Urothelium cell line (cell line): ENCODE measurements at places on chromosomes 2 and 18.

DNA sequence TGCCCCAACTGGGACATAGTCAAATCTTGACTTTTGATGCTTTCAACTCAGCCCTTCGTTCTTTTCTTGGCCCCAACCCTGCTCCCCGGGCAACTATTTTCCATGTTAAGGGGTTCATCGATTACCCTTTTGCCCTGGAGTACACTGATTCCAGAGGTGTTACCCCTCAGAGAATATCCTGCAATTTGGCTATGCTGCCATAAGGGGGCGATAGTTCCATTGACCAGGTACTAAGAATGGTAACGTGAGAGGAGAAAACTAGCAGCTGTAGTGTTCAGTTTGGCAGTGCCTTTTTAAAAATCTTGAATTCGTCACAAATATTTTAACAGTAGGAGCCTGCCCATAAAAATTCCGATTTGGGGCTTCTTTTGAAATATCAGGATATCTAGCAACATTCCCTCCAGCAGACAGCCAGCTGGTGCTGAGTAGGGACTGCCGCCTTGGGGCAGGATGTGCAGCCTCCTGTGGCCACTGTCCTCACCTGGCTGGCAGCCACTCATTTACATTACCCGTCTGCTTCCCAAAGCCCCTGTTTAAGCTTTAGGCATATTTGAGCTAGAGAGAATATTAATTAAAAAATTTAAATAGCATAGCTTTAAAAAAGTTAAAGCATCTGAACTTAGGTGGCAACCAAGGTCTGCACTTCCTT lies 146.3 kb upstream of the SKOR2 start:
- no peak for DNase-seq

DNA sequence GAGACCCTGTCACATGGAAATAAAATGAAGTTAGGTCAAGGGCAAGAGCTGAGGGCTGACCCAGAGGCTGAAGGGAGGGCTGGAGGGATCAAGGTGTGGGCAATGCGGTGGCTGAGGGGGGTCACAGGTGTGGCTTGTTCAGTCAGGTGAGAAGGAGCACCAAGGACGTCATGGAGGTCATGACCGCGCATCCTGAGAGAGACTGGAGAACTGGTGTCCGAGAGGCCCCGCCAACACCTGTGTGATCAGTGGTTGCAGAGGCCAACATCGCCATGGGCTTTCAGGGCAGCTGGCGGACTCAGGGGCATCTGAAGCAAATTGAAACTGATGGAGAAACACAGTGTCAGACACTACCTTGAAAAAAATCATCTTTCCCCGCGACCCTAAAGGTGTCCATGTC lies 13.0 kb downstream of the TOGARAM2 start:
- no peak for DNase-seq

GRCh38 chr2:234804704-234805103 lies 147.1 kb upstream of the SH3BP4 start:
- DNase-seq: no peak

- no peak for DNase-seq
These were observed 2.6 kb upstream of the STON1 start for GRCh38 chr2:48527226-48527885.

DNA sequence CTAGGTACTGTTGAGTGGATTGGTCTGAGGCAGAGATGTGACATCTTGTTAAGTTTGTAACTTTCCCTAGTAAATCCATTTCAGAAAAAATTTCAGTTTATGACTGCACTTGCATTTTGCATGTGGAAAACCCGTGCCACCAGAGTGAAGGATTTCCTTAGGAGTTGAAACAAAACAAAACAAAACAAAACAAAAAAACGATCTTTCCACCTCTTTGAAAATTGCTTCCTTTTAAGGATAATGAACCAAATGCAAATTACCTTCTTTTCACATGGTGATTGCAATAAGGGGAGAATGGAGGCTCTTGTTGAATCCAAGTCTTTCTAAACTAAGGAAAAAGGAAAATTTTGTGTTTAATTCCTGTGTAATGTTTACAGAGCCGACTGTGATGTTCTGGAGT lies 43.2 kb downstream of the PHLPP1 start:
- DNase-seq: no peak

GRCh38 chr18:2662990-2663389 lies 7.5 kb downstream of the SMCHD1 start:
- DNase-seq: no peak
